ENCODE measurements at places on chromosomes 11 and 22.

- DNase-seq: no peak
Observed at GRCh38 chr11:104925850-104926249, 27.6 kb upstream of the CASP12 start.

GRCh38 chr22:23704829-23705228 lies 14.0 kb downstream of the RGL4 start:
- DNase-seq: no peak

DNA sequence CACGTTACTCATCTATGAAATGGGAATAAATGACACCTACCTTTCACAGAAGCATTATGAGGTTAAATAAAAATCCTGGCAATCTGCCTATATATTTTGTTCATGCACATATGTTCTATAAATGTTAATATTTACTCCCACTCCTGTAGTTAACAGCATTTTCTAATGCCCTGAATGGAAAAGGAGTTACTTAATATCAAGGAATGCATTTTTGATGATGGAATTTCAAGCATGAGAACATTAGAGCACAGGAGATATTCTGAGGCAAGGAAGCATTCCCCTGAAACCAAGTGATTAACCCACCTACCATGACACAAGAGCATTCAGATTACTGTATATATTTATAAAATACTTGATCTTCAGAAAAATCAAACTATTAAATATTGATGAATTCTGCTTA lies 102.1 kb downstream of the ARHGAP32 start:
- no peak for DNase-seq

DNA sequence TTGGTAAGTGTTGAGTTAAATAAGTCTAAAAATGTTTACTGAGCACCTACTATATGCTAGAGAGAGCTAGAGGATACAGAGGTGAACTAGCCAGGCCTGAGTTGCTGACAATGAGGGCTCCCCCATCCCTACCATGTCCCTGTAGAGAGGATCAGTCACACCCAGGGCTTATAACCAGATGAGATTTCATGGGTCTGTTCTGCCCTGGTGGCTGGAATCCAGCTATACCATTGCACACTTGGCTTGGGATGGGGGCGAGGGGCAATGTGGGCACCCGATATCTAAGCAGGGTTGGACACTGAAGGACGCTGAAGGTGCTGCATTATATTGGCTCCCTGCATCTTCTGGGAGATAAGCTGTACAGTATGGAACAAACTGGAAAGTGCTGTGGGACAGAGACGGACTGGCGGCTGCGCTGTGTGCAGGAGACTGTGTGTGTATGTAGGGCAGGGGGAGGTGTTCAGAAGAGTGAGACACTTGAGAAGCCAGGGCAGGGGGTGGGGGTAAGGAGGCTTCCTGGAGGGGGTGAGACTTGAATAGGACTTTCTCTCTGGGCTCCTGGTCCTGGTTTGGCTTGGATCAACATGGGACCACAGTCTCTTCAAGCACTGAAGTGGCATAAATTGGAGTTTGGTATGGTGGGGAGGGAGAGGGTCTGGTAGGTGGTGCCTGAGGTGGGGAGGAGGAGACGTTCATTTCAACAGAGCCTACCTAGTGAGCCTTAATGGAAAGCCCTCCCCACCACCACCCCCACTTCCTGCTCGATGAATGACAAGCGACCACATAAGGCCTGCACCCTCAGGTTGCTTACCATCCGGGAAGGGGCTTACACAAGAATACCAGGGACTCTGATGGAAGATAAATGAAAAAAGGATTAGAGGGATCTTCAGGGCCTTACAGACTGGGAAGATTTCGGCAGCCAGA lies 1.8 kb downstream of the CD82 start:
- DNase-seq: no peak

GRCh38 chr11:102705626-102706025 lies at the start of gene MMP27:
Gene MMP27, minus strand, starts transcription at chr11:102705769. Its CDS starts 55 bp downstream, at chr11:102705714.
- no peak for DNase-seq

GRCh38 chr22:32361257-32361656 lies 3.6 kb downstream of the RFPL3 start:
- DNase-seq: no peak

DNA sequence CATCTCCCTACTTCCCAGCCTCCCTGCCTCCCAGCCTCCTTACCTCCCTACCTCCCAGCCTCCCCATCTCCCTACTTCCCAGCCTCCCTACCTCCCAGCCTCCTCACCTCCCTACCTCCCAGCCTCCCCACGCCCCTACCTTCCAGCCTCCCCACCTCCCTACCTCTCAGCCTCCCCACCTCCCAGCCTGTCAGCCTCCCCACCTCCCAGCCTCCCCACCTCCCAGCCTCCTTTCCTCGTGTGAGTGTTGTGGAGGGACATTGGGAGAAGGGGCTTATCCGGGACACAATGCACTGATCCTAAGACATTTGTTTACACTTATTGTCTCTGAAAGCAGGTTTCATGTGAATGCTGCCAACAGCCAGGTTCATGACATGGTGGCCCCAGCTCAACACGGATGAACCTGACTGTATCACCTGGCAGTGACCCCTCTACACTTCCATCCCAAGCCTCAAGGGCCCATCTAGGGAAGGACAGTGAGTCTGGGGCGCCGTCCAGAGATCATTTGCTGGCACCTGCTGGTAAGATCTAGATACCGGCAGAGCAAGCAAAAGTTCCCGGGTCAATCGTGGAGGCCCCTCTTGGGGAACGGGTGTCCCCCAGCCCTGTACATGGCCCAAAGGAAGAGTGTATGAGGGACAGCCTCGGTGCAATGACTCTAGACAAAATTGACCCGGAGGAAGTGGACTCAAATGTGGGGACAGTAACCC lies 34.5 kb upstream of the TH start:
- no peak for DNase-seq
